ENCODE measurements at places on chromosomes 13 and 19.

GRCh38 chr13:45623516-45624090, 8.1 kb upstream of the ERICH6B start:
- DNase-seq: no peak

- DNase-seq: no peak
Observed at GRCh38 chr19:15014579-15014978, 34.7 kb upstream of the CASP14 start.

DNA sequence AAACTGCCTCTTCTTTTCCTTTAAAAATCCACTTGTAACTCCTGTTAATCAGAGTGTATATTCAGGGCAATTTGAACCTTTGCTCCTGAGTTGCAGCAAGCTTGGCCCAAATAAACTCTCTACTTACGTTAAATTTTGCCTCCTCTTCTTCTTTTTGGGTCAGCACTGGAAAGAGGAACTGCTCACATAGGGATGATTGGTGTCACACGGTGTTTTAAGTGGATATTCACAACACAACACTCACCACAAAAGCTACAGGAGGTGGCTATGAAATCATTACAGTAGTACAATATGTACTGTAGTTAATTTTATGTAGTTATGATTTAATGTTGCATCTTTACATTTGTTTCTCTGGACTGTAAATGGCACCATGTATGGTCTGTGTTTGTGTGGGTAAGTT, 96.8 kb upstream of the DOCK9 start:
- DNase-seq: no peak

GRCh38 chr19:47018923-47019322, 714 bp upstream of the NPAS1 start:
- DNase-seq: no peak

DNA sequence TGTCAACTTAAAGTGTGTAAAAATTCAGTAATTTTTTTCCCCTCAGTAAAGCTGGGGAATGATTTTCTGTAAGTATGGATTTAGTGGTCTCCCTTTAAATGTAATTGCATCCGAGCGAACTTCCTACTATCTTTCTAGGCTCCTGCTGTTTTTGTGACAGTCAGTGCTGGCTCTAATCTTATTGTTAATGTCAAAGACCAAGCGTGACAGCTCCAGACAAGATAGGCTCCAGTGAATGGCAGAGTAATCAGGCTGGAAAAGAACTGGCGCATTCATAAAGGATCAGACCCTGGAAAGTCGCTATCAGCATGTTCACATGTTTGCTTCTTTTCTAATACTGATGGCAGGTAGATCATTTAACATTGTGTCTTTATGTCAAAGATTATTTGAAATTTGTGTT, 908.0 kb upstream of the ATXN8OS start:
- DNase-seq: no peak

GRCh38 chr19:34350161-34350561, 14.8 kb upstream of the GPI start:
- no peak for DNase-seq

DNA sequence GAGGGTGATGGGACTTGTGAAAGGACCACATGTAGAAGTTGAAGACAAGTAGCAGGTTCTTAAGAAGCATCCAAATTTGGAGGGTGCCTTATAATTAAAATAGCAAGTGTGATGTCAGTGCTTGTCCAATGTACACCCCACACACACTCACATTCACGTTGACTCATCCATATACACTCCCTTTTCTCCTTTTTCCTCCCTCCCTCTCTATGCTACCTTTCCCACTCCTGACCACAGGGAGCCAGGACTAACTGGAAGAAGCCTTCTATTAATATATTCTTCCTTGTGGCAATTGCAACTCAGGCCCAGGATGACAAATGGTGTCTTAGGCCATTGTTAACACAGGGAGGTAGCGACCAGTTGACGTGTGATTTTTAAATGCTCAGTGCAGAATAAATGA, 16.3 kb upstream of the GPR183 start:
- DNase-seq: no peak

DNA sequence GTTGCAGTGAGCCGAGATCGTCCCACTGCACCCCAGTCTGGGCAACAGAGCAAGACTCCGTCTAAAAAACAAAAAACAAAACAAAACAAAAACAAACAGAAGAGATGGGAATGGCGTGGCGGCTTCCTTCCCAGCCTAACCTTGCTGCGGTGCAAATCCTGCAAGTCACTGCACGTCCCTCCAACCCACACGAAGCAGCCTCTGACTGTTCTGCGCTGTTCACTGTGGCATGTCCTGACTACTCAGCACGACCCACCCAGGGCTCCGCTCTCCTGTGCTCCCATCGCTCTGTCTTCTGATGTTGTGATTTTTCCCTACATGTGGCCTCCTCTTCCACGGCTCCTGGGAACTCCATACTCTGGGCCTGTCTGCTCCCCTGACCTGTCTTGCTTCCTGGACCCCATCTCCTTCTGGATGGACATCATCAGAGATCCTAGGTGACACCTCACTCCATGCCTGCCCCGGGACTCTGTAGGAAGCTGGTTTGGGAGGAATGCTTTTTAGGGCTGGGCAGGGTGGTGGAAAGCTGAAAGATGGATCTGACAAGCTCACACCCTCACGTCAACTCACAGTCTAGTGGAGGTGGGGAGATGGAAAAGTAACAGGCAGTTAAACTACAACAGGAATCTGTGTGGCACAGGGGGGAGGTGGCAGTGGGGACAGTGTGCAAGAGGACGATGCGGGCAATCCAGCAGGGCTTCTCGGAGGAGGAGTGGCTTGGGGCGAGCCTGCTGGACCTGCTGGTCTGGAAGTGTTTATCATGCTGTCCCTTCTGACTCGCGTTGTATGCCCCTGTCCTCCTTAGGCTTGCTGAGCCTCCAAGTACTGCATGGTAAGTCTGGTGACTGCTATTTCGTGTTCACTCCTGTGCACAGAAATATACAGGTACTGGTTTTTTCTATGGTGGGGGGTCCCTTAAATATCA, 18.8 kb downstream of the ZSCAN5A start:
- DNase-seq: no peak

DNA sequence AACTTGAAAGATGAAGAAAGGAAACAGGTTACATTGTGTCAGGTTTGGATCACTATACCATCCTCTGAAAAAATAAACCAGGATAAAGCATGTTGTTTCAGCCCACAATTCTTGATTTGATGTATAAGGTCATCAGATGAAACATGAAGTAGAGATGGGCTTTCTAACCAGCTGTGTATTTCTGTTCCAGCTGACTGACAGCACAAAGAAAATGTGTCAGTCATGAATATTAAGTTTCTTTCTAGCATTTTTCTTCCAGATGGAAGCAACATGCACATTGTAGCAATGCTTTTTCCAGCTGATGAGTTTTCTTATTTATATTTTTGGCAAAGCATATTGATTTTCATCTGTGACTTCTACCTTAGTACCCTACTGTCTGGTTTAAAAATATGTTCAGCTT, 199.6 kb downstream of the OXGR1 start:
- DNase-seq: no peak

DNA sequence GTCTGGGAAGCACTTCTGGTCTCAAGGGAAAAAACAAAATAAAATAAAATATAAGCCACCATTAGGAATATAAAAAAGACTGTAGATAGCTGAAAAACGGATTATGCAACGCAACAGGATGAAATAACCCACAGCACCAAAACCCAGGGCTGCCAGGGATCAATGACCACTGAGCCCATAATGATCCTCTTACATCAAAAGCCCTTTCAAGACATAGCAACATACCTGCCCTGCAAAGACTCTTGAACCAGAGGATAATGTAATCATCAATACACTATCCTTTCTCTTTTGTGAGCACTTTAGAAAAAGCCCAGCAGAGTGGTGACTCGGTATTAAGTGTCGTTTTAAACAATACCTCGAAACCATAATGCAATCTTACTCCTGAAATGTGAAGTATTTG, 235.0 kb upstream of the SOX21 start:
- DNase-seq: no peak

GRCh38 chr13:34006011-34006410, 188.1 kb downstream of the RFC3 start:
- DNase-seq: no peak

DNA sequence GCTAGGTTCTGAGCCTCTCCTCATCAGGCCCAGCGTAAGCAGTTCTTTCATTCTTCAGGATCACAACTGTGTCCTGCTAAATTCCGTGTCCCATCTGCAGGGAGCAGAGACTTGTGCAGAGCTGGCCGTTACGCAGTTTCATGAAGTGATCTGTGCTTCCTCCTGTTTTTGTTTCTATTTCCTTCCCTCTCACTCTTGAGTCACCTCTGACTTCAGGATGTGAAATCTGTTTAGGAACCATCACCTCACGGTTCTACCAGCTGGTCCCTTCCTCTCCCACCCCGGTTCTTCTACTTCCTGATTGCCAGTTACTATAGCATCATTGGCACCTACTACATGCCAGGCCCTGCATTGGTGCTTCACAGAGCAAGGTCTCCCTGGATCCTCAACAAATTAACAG, 8.5 kb downstream of the MAU2 start:
- no peak for DNase-seq

GRCh38 chr19:38433268-38433733, at the start of gene RYR1:
Gene RYR1, plus strand, starts transcription at chr19:38433691. Its CDS starts 139 bp downstream, at chr19:38433830.
- peak; percentile 67 for DNase-seq

- DNase-seq: no peak
Observed at GRCh38 chr13:49563516-49563915, 21.8 kb downstream of the RCBTB1 start.

DNA sequence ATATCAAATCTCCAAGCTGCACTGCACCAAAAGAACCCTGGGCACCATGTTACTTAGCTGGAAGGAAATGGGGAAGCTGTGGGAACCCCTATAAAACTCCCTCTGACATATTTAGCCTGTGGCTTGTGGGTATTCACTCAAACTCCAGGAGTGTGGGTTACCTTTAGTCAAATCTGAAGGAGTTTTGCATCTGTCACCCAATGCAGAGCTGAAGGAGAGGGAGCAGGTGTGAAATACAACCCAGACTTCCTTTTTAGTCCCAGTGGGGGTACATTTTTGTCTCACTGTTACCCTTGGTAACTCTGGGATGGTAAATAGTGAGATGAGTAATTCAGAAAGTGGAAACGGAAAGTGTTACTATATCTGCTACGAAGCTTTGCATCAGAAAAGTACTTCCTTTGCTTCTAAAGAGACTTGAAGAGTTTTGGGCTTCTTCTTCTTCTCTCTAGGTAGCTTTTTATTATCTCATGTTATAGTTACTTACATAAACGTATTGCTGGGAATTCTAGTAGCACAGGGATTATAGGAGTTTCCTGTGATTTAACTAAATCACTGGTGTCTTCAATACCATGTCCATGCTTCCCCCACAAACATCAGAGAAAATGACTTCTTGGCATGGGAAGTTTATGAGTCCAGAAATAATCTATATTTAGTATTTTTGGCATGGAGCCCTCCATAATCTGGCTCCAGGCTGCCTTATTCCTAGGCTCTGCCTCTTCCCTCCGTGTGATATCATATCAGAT, 105.9 kb downstream of the AKAP11 start:
- no peak for DNase-seq

DNA sequence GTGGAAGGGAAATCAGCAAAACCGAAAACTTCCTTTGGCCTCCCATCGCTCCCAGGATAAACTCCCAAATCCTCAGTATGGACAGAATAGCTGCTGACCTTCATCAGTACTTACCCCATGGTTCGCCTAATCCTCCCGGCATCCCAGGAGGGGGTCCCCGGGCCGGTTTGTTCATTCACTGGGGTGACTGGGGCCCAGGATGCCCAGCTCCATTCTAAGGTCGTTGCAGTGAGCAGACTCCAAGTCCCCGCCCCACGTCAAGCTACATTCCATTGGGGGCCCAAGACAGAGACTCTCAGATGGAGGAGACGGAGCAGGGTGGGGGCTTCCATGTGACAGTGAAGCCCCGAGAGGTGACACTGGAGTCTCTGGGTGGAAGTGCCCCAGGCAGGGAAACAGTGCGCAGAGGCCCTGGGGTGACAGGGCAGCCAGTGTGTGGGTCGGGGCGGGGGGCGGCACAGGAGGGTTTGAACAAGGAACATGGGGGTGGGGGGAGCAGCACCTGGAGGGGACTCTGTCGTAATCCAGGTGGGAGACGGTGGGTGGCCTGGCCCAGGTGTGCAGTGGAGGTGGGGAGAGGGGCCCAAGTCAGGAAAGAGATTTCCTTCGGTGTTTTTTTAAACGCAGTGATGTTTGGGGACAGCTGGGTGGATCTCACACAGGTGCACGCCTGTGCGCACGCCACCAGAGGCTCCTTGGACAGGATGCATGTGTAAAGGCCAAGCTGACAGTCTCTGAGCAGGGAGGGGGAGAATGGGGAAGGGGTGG, 5.1 kb downstream of the SSBP4 start:
- DNase-seq: no peak

- DNase-seq: no peak
Observed at GRCh38 chr13:60311527-60311926, 85.5 kb upstream of the TDRD3 start.

- no peak for DNase-seq
Observed at GRCh38 chr13:22562116-22562515, 618.7 kb upstream of the SGCG start.

- no peak for DNase-seq
Observed at GRCh38 chr19:2483084-2483483, 7.2 kb downstream of the GADD45B start.

DNA sequence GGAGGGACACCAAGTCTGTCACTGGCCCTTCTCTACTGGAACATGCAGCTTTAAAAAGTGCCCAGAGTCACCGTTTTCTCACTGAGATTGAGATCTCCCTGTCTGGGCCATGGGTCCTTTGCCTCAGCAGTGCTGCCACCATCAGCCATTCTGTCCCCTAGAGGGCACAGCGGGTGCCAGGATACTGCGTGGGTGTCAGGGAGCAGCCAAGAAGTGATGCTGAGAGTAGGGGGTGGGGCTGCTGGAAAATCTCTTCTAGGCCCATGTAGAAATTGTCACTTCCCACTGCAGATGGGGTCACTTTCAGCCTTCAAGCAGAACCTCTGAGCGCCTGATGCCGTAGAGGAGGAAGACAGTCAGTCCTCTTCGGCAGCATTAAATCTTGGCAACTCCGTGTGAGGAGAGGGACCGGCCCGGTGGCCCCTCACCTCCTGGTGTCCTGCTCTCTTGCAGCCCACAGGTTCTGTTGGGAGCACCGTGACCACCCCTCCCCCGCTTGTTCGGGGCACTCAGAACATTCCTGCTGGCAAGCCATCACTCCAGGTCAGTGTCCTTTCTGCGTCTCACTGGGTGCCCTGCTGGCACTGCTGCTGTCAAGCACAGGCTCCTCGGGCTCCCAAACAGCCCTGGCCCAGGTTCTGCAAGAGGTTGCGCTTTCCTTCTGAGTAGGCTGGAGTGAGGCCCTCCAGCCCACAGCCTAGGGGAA, 21.4 kb downstream of the TSSK6 start:
- DNase-seq: no peak

GRCh38 chr13:82076496-82076895, 1735.6 kb upstream of the SPRY2 start:
- DNase-seq: no peak

DNA sequence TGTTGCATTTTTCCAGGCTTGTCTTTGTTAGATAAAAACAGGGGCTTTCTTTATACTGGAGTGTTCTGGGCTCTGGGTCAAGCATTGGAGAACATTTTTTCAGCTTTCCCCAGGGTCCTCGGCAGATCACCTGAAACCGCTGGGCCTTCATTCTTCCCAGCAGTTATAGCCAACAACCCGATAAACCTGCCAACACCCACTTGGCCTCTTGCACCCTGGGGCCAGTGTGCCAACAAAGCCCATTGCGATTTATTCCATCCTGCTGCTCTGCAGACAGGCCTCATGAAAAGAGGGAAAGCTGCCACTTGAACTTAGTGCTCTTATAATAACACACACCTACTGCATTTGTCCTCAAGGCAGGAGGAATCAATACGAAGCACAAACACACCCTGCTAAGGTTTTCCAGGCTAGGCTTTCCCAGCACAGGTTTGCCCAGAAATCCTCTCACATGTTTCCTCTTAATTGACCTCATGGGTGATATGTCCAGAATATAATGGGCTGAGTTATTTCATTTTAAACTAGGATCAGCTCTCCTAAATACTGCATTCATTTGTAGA, 669.3 kb downstream of the LIG4 start:
- no peak for DNase-seq

GRCh38 chr13:77810430-77810829, 108.2 kb downstream of the EDNRB start:
- DNase-seq: no peak
